ENCODE measurements at places on chromosomes 5 and 9.

DNA sequence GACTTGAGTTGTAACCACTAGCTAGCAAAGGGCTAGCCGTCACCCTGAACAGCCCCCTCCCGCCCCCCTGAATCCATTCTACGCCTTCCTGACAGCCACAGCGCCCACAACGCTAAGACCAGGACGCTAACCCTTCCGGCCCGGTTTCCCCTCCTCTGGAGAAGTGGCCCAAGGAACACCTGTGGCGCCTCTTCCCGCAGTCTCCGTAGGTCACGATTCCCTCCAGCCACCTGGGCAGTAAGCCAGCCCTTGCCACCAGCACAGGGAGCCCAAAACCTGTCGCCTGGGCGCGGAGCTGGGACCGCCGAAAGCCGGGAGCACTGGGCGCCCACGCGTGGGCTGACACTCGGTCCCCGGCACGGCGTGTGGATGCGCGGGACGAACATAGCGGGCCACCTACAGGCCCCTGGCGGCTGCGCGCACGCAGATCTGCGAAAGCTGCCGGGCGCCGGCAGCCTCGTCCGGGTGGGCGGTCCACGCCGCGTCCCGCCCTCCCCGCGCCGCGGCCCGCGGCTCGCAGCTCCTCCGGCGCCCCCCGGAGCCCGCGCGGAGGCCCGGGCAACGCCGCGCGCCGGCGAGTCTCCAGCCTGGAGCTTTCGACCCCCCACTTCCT, 596 bp downstream of the IRF1 start:
- DNase-seq, result no peak

GRCh38 chr5:175254155-175254554, 189.8 kb downstream of the DRD1 start:
- no peak for DNase-seq

- no peak for DNase-seq
Observed at GRCh38 chr9:101778332-101778731, 39.9 kb upstream of the GRIN3A start.

- DNase-seq, result no peak
Observed at GRCh38 chr5:95216136-95216955, 68.5 kb downstream of the MCTP1 start.

- no peak for DNase-seq
Observed at GRCh38 chr9:131442351-131442750, 48.5 kb downstream of the PRRC2B start.

DNA sequence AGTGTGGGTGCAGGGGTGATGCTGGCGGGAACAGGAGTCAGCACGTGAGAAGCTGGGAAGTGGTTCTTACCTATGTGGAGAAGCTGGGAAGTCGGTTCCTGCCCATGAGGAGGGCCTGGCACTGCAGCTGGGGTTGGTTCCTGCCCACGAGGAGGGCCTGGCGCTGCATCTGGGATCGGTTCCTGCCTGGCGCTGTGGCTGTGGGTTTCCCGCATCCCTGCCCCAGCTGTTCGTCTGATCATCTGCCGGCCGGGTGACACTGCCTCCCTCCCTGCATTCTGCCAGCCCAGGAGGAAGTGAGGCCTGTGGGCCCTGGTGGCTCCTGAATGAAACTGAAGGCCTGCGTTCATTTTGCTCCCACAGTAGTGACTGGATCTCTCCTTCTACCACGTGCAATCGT, 5.1 kb downstream of the OBP2A start:
- no peak for DNase-seq
